ENCODE measurements at places on chromosomes 5 and 9.

DNA sequence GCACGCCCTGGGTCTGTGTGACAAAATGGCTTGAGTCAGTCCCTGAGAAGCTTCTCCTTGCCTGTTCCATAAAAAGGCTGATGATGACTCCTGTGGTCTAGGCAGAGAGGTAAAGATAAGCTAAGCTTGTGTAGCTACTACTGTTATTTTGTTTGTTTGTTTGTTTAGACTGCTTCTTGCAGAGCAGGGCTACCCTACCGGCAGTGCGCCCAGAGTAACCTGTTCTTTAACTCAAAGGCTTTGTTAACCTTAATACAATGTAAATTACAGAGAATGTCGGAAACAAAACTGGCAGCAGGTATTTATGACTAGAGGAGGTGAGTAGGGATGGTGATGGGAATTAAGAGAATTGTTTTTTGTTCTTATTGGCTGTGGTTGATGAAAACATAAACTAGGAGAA, 87.6 kb downstream of the F2RL2 start:
- no peak for DNase-seq

DNA sequence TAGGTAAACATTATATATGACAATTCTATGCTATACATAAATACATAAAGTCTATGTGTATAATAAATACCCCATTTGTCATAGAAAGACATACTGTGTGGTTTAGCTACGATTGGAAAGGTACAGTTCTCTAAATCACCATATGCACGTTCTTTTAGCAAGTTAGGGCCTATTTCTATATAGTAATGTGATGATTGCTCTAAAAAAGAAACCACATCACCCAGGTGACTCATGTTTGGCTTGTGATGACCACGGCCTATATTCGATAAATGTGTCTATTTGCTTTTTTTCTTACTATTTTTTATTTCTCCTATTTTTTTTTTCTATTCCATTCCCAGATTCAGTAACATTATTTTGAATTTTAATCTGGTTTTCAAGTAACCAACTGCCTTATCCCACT, 34.7 kb downstream of the RETREG1 start:
- DNase-seq, result no peak

DNA sequence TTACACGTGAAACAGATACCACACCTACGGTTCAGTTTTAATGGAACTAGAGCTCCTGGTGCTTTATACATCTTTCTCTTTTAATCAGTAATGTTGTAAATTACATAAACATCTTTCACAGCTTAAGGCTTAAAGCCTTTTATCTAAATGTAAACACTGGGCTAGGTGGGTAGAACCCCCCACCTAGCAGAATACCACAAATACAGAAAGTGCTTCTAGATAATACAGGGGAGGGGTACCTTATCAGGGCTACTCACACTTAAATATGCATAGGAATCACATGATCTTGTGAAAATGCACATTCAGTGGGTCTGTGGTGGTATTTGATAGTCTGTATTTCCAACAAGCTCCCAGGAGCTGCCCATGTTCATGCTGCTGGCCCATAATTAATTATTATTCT, 256.4 kb upstream of the TARS1 start:
- no peak for DNase-seq

GRCh38 chr9:132750668-132751067, 80.4 kb downstream of the GTF3C4 start:
- DNase-seq, result no peak

DNA sequence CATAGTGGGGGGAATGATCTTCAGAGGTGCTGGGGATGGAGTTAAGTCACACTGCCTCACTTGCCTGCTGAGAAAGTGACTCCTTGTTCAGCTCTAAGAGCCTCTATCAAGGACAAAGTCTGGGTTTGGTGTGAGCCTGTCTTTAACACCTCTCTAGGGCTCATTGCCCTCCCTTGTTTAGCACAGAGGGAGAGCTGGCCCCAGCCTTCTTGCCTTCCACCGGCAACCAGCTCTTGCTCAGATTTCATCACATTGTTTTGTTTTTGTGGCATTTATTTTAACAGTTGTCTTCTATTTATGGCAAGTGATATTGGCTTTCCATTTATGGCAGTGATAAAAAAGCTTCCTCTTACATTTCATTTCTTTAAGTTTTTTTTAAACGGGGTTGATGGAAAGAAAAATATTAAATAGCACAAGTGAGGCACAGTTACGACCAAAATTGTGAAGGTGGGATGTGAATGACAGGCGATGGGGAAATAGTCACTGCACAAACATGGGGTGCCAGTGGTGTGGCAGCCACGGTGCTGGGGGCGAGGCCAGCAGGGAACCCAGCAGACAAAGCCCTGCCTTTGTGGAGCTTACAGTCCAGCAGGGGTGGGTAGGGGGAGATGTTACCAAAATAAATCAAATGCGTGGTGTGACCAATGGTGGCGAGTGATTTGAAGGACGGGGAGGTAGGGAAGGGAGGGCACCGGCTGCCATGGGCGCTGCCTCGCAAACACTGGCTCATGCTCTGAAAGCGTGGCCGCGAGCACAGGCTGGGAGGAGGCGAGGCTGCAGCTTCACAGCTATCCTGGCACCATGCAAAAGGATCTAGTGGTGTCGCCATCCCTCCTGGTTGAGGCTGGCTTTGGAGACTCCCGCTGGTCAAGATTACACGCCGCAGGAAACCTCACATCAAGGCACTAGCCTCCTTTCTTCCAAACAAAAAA, 21.2 kb upstream of the UNC5A start:
- DNase-seq, result no peak
